ENCODE measurements at places on chromosomes 2 and 18. TPM values are rescaled to one million over a fixed set of nuclear protein-coding genes. Genes with fewer than 3 reads are reported as not detected.

- DNase-seq = no peak
These were observed 17.9 kb downstream of the CYP26B1 start for GRCh38 chr2:72129681-72130340.

DNA sequence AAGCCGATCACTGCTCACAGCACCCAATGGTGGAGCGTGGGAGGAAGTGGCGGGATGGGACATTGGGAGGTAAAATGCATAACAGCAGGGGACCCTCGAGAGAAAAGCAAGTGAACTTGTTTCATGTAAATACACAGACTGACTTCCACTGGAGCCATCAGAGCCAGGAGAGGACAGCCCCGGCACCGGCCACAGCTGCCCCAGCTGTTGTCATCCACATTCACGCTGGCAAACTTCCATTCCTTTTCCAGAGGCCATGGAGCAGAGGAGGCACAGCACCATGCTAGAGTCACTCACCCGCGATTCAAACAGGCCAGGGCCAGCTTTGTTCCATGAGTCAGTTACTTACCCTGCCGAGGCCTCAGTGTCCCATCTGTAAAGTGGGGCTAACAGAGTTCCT lies 610.9 kb upstream of the SALL3 start:
- no peak for DNase-seq

DNA sequence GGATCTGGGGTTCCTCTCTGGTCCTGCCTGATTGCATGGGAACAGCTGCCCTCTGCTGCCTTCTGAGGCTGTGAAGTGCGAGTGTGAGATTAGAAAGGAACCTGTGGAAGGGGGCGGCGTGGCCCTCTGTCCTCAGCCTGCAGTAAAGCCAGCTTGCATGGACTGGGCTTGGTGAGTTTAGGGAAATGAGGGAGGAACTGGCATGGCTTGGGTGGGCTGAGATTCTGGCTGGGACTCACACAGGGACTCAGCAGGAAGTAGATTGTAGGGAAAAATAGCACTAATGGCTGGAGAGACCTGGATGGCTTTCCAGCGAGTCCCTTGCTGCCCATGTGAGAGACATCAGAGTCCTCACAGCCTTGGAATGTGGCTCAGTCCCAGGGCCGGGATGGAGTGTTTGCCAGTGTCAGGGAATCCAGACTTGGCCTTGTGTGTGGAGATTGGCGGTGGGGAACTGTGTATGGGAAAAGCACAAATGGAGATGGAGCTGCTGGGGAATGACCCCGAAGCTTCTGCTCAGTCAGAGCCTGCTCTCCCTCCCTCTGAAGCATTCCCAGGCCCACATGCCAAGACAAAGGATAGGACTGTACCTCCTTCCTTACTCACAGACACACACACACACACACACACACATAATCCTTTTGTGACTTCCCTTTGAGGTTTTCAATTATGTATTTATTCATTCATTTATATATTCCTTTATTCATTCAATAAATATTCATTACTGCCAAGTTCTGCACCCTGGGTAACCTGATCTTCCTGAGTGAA lies 115.4 kb downstream of the ACAA2 start:
- DNase-seq = no peak

COL4A3 gene
- 3.3 TPM for total RNA-seq

ZSWIM2 gene
- total RNA-seq = 0.32 TPM

NTSR2 gene
- total RNA-seq = not detected

RESP18 gene
- total RNA-seq = not detected

CYP26B1 gene
- total RNA-seq = 41.6 TPM

All from breast epithelium (tissue), 4 donors.